Endothelial cell of umbilical vein (primary cell): ENCODE measurements at places on chromosomes 16 and 17. TPM values are rescaled to one million over a fixed set of nuclear protein-coding genes. Genes with fewer than 3 reads are reported as not detected.

NT5C gene
- total RNA-seq = 32.6 and 39.2 TPM in 2 replicates

GINS2 gene
- total RNA-seq = 24.1 and 26.7 TPM in 2 replicates

NOXO1 gene
- total RNA-seq = 0.60 TPM in 1 of 2 replicates, not detected in the other

PIRT gene
- total RNA-seq = not detected in 2 replicates

KRTAP16-1 gene
- not detected in 2 replicates for total RNA-seq

PRRT2 gene
- total RNA-seq = 2.3 and 3.3 TPM in 2 replicates

KRT24 gene
- not detected in 2 replicates for total RNA-seq

CBFA2T3 gene
- total RNA-seq = not detected in 2 replicates

WIPI1 gene
- total RNA-seq = 41.5 and 49.9 TPM in 2 replicates

PLD6 gene
- 2.7 and 4.4 TPM in 2 replicates for total RNA-seq

CNGB1 gene
- not detected in 2 replicates for total RNA-seq
